ENCODE measurements at places on chromosomes 6 and 20. TPM values are rescaled to one million over a fixed set of nuclear protein-coding genes. Genes with fewer than 3 reads are reported as not detected.

Gene HFE
- total RNA-seq = 15.4 TPM

Gene KIF6
- total RNA-seq = 0.78 TPM

Gene PRR18
- total RNA-seq = not detected

Gene POM121L2
- total RNA-seq = not detected

Gene DDX43
- total RNA-seq = 2.8 TPM

Gene TRAPPC3L
- 0.11 TPM for total RNA-seq

Gene CD109
- 176 TPM for total RNA-seq

Gene LPA
- not detected for total RNA-seq

Gene RRAGD
- total RNA-seq = 8.5 TPM

Gene PARD6B
- 0.52 TPM for total RNA-seq

Gene CD24
- total RNA-seq = 4.2 TPM

Gene SUMO4
- total RNA-seq = 3.5 TPM

Measured in articular chondrocyte of knee joint (primary cell).